ENCODE measurements at places on chromosomes 6 and 20.

- peak overlapping the region; percentile 50 for H3K4me3 ChIP-seq
- no peaks in the 10 kb centered on the region for H3K36me3 ChIP-seq
- no peak for DNase-seq
- H3K27ac ChIP-seq, result no peak overlapping the region
Observed at GRCh38 chr6:107633680-107634323, 143.9 kb downstream of the SOBP start.

DNA sequence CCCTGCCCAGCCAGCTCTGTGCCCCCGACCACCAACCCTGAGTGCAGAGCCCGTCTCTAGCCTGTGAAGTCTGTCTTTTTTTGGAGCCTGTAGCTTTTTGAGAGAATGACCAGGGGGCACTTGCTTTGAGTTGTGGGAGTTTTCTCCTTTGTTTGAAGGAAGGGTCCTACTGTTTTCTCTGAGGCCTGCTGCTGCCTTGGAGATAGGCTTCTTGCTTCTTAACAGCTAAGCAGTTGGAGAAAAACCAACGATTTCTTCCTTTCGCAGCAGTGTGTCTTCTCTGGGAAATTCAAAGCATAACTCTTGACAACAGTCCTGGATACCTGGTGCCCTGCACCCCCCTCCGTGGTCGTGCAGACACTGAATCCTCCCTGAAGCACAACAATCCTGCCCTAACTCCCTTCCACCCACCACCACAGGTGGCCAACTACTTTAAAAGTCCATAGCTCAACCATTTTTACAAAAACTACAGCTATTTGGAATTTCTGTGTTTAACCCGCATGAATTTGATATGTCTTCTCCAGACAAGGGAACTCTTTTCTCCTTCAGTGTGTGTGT, 61.0 kb downstream of the FAM50B start:
- peaks cover 39% of the 10 kb centered on the region for H3K4me1 ChIP-seq
- DNase-seq, result peak; percentile 24
- H3K36me3 ChIP-seq, result no peaks in the 10 kb centered on the region
- no peaks in the 10 kb centered on the region for H3K27me3 ChIP-seq
- no peak overlapping the region for H3K27ac ChIP-seq
- H3K4me3 ChIP-seq, result no peak overlapping the region

DNA sequence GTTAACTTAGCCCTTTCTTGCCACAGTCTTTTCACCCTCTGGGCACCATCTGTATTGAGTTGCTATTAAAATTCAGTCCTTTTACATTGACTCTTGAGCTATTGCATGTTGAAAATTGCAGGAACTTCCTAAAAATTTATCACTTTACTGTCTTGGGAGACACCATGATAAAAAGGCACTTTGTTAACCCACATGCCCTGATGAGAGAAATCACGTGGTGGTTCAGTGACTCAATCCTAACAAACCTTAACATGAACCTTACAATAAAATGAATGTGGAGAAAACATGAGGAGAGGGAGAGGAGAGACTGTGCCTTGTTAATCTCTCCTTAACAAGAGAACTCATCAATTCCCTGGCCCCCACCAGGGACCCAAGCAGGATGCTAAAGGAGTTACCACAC, 30.8 kb downstream of the GSTA4 start:
- no peaks in the 10 kb centered on the region for H3K36me3 ChIP-seq
- H3K27ac ChIP-seq, result no peak overlapping the region
- H3K4me1 ChIP-seq, result no peaks in the 10 kb centered on the region
- no peaks in the 10 kb centered on the region for H3K27me3 ChIP-seq
- H3K4me3 ChIP-seq, result no peak overlapping the region
- no peak for DNase-seq

- H3K4me3 ChIP-seq, result no peak overlapping the region
- H3K4me1 ChIP-seq, result peaks cover 8% of the 10 kb centered on the region
- H3K27ac ChIP-seq, result no peak overlapping the region
- no peaks in the 10 kb centered on the region for H3K36me3 ChIP-seq
Observed at GRCh38 chr6:27679964-27680694, 207.2 kb upstream of the ZNF184 start.

DNA sequence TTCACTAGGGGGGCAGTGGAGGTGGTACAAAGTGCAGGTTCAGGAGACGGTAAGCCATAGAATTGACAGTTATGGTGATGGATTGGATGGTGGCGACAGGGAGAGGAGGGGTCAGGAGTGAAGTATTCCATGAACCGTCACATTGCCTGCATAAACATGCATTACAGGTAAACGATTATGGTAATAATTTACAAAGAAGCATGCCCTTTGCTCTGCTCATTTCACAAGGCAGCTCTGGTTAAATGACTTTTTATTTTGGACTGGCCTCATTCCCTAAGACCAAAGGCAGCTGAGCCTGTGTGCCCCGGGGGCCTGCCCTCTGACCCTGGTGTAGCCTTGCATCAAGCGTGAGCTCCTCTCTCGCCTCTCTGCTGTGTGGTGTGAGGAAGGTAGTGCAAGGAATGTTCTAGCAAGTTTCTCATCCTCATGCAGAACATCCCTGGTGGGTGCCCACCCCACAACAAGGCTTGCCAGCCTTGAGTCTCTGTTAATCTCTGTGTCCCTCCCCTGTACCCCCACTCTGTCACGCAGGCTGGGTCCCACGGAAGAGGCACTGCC, 59.0 kb downstream of the PPP1R14C start:
- no peak overlapping the region for H3K4me3 ChIP-seq
- H3K36me3 ChIP-seq, result no peaks in the 10 kb centered on the region
- H3K27ac ChIP-seq, result peak overlapping the region; percentile 64
- no peak for DNase-seq
- no peaks in the 10 kb centered on the region for H3K27me3 ChIP-seq

- H3K4me1 ChIP-seq, result peaks cover 24% of the 10 kb centered on the region
- H3K36me3 ChIP-seq, result no peaks in the 10 kb centered on the region
- no peak overlapping the region for H3K27ac ChIP-seq
- H3K4me3 ChIP-seq, result no peak overlapping the region
- no peaks in the 10 kb centered on the region for H3K27me3 ChIP-seq
- DNase-seq, result no peak
Observed at GRCh38 chr6:89415185-89415584, 3.1 kb upstream of the RRAGD start.

DNA sequence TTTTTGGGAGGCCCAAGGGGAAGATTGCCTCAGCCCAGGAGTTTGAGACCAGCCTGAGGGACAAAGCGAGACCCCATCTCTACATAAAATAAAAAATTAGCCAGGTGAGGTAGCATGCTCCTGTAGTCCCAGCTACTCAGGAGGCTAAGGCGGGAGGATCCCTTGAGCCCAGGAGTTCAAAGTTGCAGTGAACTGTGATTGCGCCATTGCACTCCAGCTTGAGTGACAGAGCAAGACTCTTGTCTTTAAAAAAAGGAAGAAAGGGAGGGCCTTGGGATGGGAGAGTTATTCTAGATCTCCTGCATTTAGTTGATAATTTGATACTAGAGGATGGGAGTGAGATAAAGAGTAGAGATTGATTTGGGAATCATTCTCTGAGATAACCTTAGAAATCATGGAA, 68.1 kb downstream of the ITCH start:
- H3K27me3 ChIP-seq, result no peaks in the 10 kb centered on the region
- H3K4me3 ChIP-seq, result no peak overlapping the region
- peaks cover 25% of the 10 kb centered on the region for H3K36me3 ChIP-seq
- no peaks in the 10 kb centered on the region for H3K4me1 ChIP-seq
- H3K27ac ChIP-seq, result no peak overlapping the region

GRCh38 chr6:156033598-156033997, 578.0 kb upstream of the NOX3 start:
- no peaks in the 10 kb centered on the region for H3K27me3 ChIP-seq
- H3K4me1 ChIP-seq, result peaks cover 3% of the 10 kb centered on the region
- H3K4me3 ChIP-seq, result no peak overlapping the region
- no peak overlapping the region for H3K27ac ChIP-seq
- DNase-seq, result no peak
- H3K36me3 ChIP-seq, result no peaks in the 10 kb centered on the region

DNA sequence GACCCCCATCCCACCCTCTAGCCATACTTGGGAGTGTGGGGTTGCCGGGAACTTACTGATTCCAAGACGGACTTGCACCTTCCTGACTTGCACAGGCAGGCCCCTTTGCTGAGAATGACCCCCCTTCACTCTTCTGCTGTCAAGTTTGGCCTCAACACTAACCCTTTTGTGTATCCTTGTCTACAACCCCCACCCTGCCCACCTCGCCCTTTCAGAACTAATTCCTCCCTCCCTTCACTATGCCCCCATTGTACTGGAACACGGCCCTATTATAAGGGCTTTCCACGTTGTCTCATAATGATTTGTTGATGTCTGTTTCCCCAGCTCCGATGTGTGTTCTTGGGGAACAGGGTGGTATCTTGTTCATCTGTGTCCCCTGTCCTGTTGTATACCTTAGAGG, 4.4 kb upstream of the NEDD9 start:
- no peak for DNase-seq
- H3K4me3 ChIP-seq, result no peak overlapping the region
- no peak overlapping the region for H3K27ac ChIP-seq

- no peak overlapping the region for H3K27ac ChIP-seq
- H3K27me3 ChIP-seq, result no peaks in the 10 kb centered on the region
- no peak overlapping the region for H3K4me3 ChIP-seq
- DNase-seq, result no peak
- H3K4me1 ChIP-seq, result no peaks in the 10 kb centered on the region
Observed at GRCh38 chr6:160667639-160668481, 3.8 kb upstream of the LPA start.

DNA sequence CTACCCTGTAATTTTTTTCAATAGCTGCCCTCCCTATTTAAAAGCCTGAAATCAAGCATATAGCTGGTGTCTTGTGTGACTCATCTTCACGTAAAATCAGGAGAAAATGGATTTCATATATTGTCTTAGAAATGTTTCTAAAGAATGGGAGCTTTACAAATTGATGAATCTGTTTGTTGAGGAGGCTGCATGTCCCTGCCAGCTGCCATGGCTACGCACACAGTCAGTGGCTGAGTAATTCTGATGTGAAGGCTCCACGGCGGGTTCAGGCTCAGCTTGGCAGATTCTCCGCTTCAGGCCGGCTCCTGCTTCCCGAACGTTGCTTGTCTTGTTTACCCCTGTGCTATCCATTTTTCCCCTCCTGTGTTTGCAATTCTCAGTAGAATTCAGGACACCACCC, 82.8 kb downstream of the CCDC170 start:
- H3K36me3 ChIP-seq, result no peaks in the 10 kb centered on the region
- DNase-seq, result no peak
- no peak overlapping the region for H3K27ac ChIP-seq
- H3K4me3 ChIP-seq, result no peak overlapping the region

GRCh38 chr20:34084227-34084923, 27.7 kb downstream of the EIF2S2 start:
- no peaks in the 10 kb centered on the region for H3K27me3 ChIP-seq
- DNase-seq, result no peak
- peaks cover 16% of the 10 kb centered on the region for H3K4me1 ChIP-seq
- peaks cover 63% of the 10 kb centered on the region for H3K36me3 ChIP-seq
- H3K27ac ChIP-seq, result no peak overlapping the region

DNA sequence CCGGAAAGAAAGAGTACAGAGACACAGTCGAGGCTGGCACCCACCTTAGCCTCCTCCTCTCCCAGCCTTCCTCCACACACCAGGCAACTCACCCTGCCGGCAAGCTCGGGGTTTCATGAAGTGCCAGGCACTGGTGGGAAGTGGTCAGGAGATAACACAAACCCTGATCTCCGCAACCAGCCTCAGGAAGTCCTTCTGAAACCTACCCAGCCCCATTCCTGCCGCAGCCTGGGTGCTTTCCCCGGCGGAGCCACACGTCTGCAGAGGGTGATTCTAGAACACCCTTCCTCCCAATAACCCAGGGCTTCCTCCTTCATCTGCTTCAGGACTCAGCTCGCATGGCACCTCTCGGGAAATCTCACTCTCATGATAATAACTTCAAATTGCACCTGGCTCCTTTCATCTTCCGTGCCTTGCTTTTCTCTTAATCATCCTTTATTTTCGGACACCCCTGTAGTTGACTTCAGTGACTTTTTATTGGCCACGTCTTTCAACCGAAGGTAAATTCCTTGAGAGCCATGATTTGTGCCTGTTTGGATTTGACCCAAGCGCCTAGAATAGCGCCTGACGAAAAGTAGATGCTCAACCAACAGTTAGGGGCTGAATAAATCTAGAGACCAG, 8.7 kb upstream of the HLA-E start:
- peaks cover 19% of the 10 kb centered on the region for H3K4me1 ChIP-seq
- H3K36me3 ChIP-seq, result no peaks in the 10 kb centered on the region
- H3K27me3 ChIP-seq, result peaks cover 70% of the 10 kb centered on the region

- no peak for DNase-seq
- no peak overlapping the region for H3K4me3 ChIP-seq
- H3K27ac ChIP-seq, result no peak overlapping the region
- H3K27me3 ChIP-seq, result no peaks in the 10 kb centered on the region
- peaks cover 3% of the 10 kb centered on the region for H3K4me1 ChIP-seq
Observed at GRCh38 chr6:46420921-46421638, 70.2 kb downstream of the RCAN2 start.

- no peaks in the 10 kb centered on the region for H3K27me3 ChIP-seq
- H3K4me3 ChIP-seq, result no peak overlapping the region
- no peaks in the 10 kb centered on the region for H3K4me1 ChIP-seq
- DNase-seq, result no peak
- H3K36me3 ChIP-seq, result no peaks in the 10 kb centered on the region
Observed at GRCh38 chr6:137283940-137284810, 65.0 kb upstream of the IFNGR1 start.

DNA sequence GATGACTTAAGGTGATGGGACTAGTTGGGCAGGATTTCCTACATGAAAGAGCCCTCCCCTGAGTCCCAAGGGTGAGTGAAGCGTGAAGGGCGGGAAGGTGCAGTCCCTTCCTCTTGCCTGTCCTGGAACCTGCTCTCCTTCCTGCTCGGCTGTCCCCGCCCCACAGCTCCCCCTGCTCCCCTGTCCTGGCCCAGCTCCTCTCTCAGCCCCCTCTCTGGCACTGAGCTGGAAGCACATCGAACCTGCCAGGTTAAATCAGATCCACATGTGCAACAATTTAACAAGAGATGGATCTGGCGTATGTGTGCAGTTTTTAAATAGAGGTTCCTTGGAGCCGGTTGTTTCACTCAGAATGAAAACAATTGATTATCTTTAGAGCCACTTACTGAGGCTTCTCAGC, 95.0 kb downstream of the LRFN2 start:
- H3K36me3 ChIP-seq, result no peaks in the 10 kb centered on the region
- no peaks in the 10 kb centered on the region for H3K27me3 ChIP-seq
- H3K27ac ChIP-seq, result no peak overlapping the region
- H3K4me1 ChIP-seq, result no peaks in the 10 kb centered on the region
- H3K4me3 ChIP-seq, result no peak overlapping the region

GRCh38 chr6:148653138-148653776, 93.6 kb upstream of the UST start:
- no peaks in the 10 kb centered on the region for H3K36me3 ChIP-seq
- no peaks in the 10 kb centered on the region for H3K4me1 ChIP-seq
- H3K4me3 ChIP-seq, result no peak overlapping the region
- no peaks in the 10 kb centered on the region for H3K27me3 ChIP-seq
- H3K27ac ChIP-seq, result no peak overlapping the region

GRCh38 chr20:48786951-48787705, 40.7 kb downstream of the PREX1 start:
- H3K27me3 ChIP-seq, result peaks cover 4% of the 10 kb centered on the region
- peak overlapping the region; percentile 87 for H3K27ac ChIP-seq
- DNase-seq, result no peak

GRCh38 chr20:20003031-20003954, 13.9 kb upstream of the NAA20 start:
- peaks cover 25% of the 10 kb centered on the region for H3K4me1 ChIP-seq
- peak overlapping the region; percentile 66 for H3K27ac ChIP-seq
- H3K36me3 ChIP-seq, result peaks cover 33% of the 10 kb centered on the region

- H3K27ac ChIP-seq, result no peak overlapping the region
- H3K36me3 ChIP-seq, result no peaks in the 10 kb centered on the region
- no peaks in the 10 kb centered on the region for H3K4me1 ChIP-seq
- no peaks in the 10 kb centered on the region for H3K27me3 ChIP-seq
- no peak for DNase-seq
- no peak overlapping the region for H3K4me3 ChIP-seq
Observed at GRCh38 chr6:20058912-20059311, 153.4 kb downstream of the MBOAT1 start.
